ENCODE measurements at places on chromosomes 3 and 15.

DNA sequence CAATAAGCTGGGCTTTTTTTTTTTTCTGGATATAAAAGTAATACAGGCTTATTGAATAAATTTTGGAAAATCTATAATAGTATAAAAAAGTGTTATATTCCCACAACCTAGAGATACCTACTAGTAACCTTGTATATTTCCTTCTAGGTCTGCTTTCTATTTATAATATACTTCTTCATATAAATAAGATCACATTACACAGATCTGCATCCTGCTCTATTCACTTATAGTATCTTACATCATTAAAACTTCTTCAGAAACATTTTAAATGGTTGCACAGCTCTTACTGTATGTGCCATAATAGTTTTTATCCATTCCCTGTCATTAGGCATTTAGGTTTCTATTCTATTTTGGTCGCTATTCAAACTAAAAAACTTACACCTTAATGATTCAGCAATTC lies 87.0 kb upstream of the TTBK2 start:
- DNase-seq = no peak

DNA sequence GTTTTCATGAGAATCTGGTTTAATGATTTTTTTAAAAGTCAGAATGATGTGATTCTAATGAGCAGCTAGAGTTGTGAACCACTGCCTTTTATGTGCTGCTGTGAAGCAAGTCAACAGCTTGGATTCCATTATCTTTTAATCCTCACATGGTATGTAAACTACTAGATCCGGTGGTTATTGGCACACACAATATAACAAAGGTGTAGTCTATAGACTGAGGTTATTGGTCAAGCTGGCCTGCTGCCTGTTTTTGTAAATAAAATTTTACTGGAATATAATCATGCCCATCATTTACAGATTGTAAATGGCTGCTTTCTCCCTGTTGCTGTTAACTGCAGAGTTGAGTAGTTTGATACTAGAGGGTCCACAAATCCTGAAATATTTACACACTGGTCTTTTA lies 103.1 kb downstream of the OTOL1 start:
- DNase-seq = no peak

DNA sequence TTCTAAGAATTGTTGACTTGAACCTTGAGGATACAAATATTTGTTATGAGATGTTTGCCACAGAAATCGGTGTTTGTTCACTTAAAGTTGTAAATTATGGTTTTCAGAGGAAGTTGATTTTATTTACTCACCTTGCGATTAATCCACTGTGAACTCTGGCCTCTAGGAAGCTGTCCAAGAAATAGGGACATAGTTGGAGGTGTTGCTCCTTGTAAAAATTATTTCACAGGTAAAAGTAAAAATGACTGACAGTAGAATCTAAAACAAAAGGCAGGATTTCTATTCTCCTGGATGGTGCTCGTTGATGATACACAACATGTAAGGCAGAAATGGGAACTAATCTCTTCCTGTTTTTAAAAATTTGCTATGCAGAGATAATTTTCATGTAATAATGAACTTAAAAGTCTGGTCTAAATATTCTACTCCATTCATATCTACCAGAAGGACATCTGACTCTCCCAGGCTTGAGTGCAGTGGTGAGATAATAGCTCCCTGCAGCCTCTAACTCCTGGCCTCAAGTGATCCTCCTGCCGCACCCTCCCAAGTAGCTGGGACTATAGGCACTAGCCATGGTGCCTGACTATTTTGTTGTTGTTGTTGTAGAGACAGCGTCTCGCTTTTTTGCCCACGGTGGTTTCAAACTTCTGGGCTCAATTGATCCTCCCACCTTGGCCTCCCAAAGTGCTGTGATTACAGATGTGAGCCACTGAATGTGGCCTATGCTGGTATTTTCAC lies 17.1 kb upstream of the LZTFL1 start:
- no peak for DNase-seq

GRCh38 chr15:78092261-78093041 lies at the start of gene SH2D7:
Gene SH2D7 (plus strand): TSS chr15:78092561. CDS start chr15:78092585, 24 bp downstream.
- no peak for DNase-seq

DNA sequence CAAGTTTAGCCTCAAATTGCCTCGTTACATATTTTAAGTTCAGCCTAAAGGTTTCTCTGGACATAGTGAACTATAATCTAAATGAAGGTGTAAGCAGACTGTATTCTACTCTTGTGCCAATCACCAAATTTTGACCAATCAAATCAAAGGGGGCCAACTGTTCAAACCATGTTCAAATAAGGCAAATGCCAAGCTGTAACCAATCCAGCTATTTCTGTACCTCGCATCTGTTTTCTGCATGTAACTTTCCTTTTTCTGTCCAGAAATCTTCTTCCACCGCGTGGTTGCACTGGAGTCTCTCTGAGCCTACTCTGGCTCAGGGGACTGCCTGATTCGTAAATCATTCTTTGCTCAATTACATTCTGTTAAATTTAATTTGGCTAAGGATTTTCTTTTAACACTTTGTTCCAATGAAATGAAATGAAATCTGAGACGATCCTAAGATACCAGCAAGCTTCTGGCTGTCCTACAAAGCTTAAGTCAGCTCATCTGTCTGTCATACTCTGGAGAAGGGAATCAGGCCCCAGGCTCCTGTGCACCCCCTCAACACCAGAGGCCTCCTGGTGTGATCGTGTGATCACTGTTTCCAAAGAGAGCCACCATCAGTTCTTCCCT lies 53.2 kb upstream of the ZNF148 start:
- DNase-seq = no peak

- no peak for DNase-seq
These were observed 42.3 kb upstream of the KLHL25 start for GRCh38 chr15:85837011-85837433.

DNA sequence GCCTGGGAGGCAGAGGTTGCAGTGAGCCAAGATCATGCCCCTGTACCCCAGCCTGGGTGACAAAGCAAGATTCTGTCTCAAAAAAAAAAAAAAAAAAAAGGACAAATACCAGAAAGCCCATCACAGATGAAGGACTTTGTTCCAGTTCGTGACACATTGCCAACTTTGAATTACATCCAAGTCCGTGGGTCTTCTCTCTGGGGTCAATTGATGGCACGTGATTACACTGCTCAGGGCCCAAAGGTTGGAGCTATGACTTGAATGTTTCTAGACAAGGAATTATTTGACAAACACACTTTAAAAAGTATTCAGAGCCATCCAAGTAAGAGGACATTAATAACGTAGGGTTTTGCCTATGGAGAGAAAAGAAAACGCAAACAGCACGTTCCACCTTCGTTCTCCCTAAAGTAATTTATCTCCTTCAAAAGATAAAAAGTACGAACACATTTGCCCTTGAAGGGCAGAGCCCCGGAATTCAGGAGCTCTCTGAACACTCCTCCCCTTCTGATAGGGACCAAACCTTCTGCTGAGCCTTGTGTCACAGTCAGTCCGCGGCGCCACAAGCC lies 31.3 kb upstream of the ST3GAL6 start:
- DNase-seq = no peak

GRCh38 chr3:97550408-97550807 lies 214.2 kb upstream of the ARL6 start:
- DNase-seq = no peak

GRCh38 chr3:128515967-128516366 lies 23.0 kb upstream of the GATA2 start:
- DNase-seq = no peak

- no peak for DNase-seq
These were observed 91.5 kb upstream of the MEF2A start for GRCh38 chr15:99473981-99474906.

DNA sequence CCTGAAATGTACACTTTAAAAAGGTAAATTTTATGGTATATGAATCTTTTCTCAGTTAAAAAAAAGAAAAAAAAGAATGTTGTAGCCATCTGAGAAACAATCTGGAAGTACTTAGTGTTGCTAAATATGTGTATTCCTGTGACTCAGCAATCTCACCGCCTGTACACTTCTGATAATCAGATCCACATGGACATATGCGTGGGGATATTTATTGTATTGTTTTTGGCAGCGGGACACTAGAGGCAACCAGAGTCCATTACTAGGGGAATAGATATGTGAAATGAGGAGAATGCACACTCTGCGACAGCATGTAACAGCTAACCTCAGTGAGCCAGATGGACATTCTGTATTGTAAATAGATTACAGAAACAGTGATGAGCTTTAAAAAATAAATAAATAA lies 65.4 kb downstream of the AQP9 start:
- no peak for DNase-seq

DNA sequence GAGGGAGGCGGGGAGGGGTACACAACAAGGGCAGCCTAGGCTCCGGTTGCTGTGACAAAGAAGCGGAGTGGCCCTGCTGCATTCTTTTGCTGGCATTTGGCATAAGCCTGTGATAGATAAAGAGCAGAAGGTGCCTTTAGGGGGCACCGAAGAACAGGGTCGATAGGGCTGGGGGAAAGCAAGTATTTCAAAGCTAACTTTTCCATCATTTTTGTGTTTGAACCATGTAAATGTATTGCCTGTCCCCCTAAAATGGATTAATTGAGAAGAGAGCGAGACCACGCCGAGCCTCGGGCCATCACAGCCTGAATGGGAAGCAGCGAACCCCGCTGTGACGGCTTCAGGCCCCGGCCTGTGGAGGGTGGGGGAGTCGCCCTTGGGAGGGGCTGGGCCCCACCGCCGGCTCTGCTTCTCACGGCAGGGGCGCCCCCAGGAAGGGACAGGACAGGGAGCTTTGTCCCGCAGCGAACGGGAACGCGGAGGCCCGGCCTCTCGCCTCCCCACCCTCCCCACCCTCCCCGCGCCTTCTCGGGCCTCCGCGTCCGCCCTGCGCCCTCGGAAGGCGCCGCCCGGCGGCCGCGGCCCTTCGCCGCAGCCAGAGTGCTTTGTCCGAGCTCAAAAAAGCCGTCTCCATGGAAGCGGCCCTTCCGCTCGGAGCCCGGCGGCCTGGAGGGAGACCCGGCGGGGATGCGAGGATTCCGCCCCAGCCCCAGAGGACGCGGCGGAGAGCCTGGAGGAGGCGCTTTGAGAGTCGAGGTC lies 32.4 kb upstream of the ALDH1L1 start:
- DNase-seq = no peak

DNA sequence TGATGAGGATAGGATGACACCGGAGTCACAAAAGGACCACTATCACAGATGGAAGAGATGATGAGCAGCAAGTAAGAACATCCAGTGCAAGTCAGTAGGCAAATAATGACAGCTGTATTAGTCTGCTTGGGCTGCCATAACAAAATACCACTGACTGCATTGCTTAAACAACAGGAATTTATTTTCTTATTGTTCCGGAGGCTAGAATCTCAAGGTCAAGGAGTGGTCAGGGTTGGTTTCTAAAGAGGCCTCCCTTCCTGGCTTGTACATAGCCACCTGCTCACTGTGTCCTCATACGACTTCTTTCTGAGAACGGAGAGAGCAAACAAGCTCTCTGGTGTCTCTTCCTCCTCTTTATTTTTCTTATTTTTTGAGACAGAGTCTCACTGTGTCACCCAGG lies 380.7 kb downstream of the PLOD2 start:
- DNase-seq = no peak

- no peak for DNase-seq
These were observed 183.6 kb downstream of the UACA start for GRCh38 chr15:70579766-70580165.

GRCh38 chr3:13371100-13372075 lies 48.7 kb downstream of the NUP210 start:
- no peak for DNase-seq

DNA sequence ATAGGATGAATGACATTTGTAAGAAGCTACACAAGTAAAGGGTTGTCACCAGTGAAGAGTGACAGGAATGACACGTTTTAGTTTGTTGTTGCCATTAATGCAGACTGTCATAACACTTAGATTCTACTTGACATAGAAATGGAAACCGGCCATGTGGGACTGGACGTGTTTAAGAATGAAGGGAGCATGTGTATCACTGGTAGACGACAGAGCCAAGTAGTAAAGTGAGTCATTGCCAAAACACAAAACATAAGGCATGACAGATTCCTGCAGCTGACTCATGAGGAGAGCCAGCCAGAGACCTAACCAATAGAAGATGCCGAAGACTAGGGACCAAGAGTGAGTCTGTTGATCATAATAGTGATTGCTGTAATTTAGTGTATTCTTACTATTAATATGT lies 106.2 kb upstream of the PLAAT1 start:
- no peak for DNase-seq

- DNase-seq = no peak
These were observed 56.0 kb upstream of the KCNMB2 start for GRCh38 chr3:178480274-178480673.

GRCh38 chr15:65979316-65979715 lies 110.0 kb downstream of the RAB11A start:
- DNase-seq = no peak

- DNase-seq = no peak
These were observed 53.4 kb downstream of the FOXB1 start for GRCh38 chr15:60057554-60057953.

DNA sequence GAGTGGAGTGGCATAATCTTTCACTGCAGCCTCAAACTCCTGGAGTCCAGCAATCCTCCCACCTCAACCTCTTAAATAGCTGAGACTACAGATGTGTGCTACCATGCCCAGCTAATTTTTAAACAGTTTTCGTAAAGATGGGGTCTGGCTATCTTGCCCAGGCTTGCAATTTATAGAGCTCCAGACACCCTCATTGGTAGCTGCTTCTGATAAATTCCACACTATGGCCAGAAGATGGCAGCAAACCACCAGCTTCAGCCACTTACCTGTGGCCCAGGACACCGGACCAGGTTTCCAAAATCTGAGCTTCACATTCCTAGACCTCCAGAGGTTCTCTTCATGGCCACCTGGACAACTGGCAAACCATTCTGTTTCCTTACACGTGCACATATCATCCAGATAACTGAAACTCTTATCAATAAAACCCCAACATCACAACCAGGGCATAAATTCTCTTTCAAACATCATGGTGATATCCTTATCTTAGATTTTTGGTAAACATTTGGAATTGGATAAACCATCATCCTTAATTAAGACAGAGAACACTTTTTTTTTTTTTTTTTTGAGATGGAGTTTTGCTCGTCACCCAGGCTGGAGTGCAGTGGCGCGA lies 28.9 kb downstream of the FBXW12 start:
- DNase-seq = no peak

DNA sequence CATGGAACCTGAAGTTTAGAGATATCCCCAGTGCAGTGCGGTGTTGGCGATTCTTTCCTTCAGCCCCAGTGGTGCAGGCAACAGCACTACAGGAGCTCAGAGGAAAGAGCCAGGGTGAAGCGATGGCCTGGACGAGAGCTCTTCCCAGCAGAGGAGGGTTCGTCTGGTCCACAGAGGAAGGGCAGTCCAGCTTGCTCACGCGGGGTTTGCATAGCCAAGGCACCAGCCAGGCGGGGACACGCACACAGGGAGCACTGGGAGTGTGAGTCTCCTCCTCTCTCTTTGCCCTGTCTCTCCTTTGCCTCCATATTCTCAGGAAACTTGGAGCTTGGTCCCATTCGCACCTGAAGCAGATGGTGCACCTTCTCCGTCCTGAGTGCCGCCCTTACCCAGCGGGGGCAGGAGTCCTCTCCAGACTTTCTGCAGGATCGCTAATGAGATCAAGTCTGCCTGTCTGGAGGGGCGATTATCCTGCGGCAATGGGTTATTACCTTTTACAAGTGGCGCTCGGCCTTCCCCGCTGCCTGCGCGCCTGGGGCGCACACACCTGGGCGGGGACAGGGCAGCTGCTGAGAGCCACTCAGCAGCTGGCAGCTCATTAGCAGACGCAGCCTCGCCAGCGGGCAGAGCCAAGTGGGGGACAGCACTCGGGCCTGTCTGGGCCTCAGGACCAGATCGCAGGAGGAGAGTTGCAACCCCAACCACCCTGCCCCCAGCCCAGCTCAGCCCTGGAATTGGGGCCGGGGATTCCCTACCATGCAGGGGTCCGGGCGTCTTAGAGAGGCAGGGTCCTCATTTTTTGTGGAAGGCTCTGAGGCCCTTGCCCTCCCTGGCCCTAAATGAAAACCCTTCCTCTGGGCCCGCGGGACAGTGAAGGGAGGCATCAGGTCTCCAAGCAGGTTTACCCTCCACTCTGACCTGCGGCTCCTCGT lies 119.0 kb upstream of the MEF2A start:
- no peak for DNase-seq
